Glomerular endothelial cell (primary cell): ENCODE measurements at places on chromosomes 2 and 18.
A peak's percentile ranks its signal among the peaks of the same experiment; 100 is the strongest.

GRCh38 chr18:74476140-74476539, 19.0 kb upstream of the DIPK1C start:
- no peak for DNase-seq

- DNase-seq = peak; percentile 50
Measured at GRCh38 chr2:200905618-200906296, 16.6 kb downstream of the NIF3L1 start.

DNA sequence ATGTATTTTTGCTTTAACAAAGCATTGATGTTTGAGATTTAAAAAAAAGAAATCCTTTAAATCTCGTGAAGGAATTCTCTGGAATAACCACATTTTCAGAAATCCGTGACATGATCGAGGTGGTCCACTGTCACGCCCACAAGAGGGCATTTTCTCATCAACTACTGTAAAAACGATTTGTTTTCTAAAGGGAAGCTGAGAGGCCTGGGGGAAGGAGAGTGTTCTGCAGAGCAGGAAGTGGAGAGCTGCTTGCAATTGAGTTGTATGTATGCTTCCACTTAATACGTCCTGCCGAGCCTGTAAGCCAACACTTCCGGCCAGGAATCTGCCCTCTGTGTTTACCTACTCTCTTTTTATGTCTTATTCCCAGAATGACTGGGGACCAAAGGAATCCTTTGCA, 19.4 kb downstream of the KLHL29 start:
- DNase-seq = peak; percentile 36

- no peak for DNase-seq
Measured at GRCh38 chr2:5459041-5459440, 233.1 kb upstream of the SOX11 start.

DNA sequence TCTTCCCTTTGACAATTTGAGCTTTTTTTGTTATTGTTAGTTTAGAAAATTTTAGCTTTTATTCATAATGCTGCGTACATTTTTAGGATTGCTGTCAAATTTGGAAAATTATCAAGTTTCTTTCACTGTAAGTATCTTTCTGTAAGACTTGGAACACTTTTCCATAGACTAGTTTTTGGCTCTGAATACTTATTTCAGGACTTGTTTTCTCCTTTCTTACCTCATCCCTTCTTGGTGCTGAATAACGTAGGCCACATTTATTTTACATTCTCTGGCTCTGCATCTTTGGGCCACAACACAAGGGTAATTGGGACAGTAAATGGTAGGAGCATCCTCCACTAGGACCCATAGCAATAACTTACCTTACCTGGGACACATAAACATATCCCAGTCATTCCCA, 85.1 kb downstream of the CCDC85A start:
- no peak for DNase-seq

GRCh38 chr18:48727681-48728080, 188.8 kb downstream of the CTIF start:
- no peak for DNase-seq
